ENCODE measurements at places on chromosomes 12 and 14.

DNA sequence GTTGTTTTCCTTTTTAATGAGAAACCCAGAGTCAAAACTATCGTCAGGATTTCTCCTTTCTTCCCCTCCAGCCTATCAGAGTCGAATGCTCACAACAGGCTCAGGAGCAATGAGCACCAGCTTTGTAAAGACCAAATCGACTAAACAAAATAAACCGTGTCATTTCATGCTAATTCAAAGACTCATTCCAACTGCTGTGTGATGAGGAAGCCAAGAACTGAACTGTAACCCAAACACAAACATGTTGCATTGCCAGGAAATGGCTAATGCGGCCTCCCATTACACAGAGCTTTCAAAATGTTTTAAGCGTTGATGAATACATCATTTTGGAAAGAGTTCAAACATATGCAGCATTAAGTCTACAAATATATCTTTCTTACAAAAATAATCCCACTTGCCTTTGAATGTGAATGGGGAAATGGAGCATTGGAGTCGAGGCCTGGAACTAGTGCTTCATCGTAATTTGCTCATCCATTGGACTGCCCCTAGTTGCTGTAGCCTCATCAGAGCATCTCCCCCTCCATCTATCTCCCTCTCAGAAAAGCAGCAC, 349.5 kb downstream of the GXYLT1 start:
- no peak for DNase-seq

- DNase-seq = no peak
These were observed 3.5 kb downstream of the CLEC9A start for GRCh38 chr12:10033783-10034545.

- no peak for DNase-seq
These were observed 11.3 kb downstream of the PRKCH start for GRCh38 chr14:61332658-61333029.

DNA sequence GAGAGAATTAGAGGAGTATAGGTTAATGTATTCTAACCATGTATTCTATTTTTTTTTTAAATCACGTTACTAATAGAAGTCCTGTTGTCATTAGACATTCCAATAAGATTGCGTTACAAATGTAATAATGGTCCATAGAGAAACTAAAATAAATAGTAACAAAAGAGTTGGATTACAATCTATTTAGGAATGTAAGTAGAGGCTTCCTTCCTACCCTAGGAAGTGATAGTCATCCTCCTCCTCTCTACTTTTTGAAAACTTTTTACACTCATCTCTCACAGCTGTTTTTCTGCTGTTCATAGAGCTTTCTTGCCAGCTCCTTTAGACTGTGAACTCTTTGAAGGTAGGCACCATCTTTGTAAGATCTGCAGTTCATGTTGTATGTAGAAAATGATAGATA, 23.6 kb downstream of the TRHDE start:
- DNase-seq = no peak

GRCh38 chr12:779745-780734, 27.7 kb downstream of the WNK1 start:
- no peak for DNase-seq

GRCh38 chr14:89899917-89900663, 54.4 kb downstream of the EFCAB11 start:
- DNase-seq = no peak

- DNase-seq = no peak
These were observed 6.0 kb upstream of the MYF6 start for GRCh38 chr12:80701388-80701787.

DNA sequence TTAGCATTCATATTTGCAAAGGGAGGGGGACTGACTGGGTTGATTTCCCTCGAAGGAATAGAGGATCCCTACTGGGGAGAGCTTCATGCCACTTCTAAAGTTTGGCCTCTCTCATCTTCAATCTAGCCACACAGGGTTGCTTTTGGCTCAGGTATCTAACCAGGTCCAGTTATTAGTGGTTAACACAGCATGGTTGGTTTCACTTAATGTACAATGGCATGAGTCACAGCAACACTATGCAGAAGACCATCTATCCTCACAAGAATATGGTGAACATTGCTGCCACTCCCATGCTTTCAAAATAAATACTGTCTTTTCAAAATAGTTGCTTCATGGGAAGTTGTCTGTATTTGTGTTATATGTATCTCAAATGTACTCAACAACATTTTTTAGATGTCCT, 6.6 kb upstream of the RAB3IP start:
- DNase-seq = no peak

DNA sequence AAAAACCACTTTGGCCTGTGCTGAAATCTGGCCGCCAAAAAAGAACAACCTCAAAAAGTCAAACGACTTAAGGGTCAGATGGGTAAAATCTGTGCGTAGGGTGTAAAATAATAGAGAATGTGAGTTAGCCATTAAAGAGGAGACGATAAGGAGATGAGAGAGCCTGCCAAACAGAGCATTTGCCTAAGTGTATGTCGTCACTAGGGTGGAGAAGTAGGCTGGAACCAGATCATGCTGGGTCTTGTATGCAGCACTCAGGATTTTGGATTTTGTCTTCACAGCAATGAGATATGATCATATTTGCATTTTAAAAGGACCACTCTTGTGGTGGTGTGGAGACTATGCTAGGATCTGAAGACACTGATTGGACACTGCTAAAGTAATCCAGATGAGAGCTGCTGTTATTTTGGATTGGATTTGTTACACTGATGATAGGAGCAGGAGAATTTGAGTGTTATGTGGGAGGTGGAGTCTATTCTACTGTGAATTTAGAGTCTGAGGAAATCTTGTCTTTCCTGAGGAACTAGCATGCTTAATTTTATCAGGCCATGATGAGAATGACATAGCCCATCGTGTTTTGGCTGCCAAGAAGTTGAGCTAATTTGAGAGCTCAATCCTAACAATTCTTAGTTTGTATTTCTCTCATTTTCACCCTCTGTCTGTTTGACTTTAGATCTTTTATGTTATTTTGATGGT, 24.8 kb upstream of the DBX2 start:
- DNase-seq = no peak

DNA sequence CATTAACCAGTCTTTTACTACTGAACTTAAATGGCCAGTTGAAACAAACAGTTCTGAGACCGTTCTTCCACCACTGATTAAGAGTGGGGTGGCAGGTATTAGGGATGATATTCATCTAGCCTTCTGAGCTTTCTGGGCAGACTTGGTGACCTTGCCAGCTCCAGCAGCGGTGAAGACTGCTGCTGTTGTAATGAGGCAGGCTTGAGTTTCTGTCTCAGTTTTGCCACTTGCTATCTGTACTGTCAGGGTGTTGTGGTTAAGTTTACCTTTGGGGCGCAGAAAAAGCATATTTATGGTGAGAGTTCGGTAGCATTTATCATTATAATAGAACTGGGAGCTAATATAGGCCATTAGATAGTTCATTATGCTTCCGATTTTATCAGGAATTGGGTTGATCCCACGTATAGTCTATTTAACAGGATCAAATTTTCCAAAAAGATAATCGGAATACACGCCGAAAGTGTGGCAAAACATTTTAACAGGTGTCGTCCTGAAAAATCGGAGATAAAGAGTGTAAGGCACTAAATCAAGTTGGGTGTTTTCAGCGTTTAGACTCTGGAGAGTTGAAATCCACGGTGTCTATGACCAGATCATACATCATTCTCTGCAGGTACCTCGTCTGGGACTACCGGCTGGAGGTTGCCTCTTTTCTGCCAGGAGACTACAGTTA, 688 bp upstream of the NECAP1 start:
- no peak for DNase-seq

- DNase-seq = no peak
These were observed 2.2 kb downstream of the OTX2 start for GRCh38 chr14:56808110-56808382.

DNA sequence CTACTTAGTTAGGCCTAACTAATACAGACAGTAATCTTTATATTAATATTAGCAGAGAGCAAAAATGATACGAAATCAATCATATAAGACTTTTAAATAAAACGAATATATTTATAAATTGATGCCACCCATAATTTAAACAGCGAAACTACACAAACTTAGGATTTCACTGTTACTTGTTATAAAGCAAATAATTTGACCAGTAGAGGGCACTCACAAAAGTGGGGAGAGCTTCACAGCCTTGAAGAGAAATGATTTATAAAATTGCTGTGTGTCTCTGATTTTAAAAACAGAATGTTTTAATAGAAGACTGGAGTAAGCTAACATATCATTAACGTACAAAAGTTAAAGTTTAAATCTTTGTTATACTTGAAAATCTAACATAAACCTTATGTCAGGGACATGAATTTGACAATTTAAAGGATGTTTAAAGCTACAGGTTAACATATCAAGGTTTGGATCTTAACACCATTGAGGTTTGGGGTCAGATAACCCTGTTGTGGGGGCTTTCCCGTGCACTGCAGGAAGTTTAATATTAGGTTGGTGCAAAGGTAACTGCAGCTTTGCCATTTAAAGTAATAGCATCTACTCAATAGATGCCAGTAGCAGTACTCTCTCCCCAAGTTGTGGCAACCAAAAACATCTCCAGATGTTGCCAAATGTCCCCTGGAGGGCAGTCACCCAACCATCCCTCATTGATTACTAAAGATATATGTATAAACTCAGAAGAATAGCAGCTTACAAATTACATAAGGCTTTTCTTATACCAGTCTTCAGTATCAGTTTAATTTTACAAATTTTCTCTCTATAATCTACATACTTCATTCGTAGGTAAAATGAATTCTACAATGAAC, 9.3 kb downstream of the KRAS start:
- DNase-seq = no peak

GRCh38 chr12:39958377-39958776, 147.5 kb downstream of the SLC2A13 start:
- DNase-seq = no peak

- DNase-seq = no peak
These were observed 3.6 kb downstream of the SLC48A1 start for GRCh38 chr12:47776471-47777143.

DNA sequence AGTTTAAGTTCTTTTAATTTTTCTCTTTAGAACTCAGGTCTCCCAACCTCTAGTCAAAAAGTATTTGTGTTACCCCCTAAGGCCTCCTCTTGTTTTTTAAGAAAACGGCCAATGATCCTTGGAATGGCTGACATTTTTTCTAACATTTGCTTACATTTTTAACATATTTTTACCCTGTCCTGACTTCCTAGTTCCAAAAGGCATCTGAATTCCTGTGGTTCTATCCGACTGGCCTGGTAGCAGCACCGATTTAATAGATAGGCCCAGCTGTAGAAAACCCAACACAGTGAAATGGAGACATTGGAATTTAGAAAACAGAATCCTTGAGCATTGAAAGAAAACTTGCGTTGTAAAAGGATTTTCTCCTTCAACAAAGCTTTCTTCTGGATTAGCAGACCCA, 134.7 kb upstream of the GSC start:
- DNase-seq = no peak

GRCh38 chr14:100536721-100537445, 50.3 kb downstream of the BEGAIN start:
- DNase-seq = no peak

GRCh38 chr12:19970821-19971220, 397.5 kb upstream of the PDE3A start:
- DNase-seq = no peak

DNA sequence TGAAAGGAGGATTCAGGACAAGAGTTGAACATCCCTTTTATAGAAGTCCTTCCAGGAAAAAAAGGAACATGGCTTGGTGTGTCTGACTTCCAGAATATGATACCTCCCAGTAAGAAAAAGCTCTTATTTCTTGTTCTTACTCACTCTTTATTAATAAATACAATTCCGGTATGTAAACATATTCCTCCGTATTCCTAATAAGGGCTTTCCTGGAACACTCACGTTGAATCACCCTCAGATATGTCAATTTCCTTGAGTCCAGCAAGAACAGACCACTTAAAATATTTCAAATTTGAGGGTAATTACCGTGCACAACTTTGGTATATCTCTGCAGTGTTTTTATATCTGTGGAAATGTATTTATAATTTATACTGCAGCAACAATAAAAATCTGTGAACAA, 385.6 kb downstream of the SYT1 start:
- DNase-seq = no peak

GRCh38 chr14:33369041-33369440, 430.4 kb downstream of the NPAS3 start:
- DNase-seq = no peak

GRCh38 chr14:31194095-31194494, 13.5 kb downstream of the HECTD1 start:
- DNase-seq = no peak

DNA sequence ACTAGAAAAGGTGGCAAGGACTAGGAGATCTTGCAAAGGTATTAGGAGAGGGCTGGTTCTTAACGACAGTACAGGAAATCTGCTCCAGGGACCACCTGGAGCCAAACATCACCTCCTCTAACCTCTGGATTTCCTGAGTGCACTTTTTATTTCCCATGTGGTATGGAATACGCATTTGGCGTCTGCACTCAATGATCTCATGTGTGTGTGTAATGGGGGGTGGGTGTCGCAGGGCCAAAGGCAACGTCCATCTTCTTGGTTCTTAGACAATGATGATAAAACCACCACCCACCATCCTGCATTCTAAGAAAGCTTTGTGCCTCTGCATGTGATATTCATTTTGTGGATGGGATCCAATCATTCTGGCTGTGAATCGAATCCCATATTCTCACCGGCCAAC, 68.8 kb downstream of the CLMN start:
- no peak for DNase-seq
